ENCODE measurements at places on chromosomes 5 and 9.

- DNase-seq = no peak
Observed at GRCh38 chr5:169696621-169697510, 59.8 kb downstream of the DOCK2 start.

GRCh38 chr5:72895758-72896157, 60.1 kb upstream of the FCHO2 start:
- DNase-seq = no peak

DNA sequence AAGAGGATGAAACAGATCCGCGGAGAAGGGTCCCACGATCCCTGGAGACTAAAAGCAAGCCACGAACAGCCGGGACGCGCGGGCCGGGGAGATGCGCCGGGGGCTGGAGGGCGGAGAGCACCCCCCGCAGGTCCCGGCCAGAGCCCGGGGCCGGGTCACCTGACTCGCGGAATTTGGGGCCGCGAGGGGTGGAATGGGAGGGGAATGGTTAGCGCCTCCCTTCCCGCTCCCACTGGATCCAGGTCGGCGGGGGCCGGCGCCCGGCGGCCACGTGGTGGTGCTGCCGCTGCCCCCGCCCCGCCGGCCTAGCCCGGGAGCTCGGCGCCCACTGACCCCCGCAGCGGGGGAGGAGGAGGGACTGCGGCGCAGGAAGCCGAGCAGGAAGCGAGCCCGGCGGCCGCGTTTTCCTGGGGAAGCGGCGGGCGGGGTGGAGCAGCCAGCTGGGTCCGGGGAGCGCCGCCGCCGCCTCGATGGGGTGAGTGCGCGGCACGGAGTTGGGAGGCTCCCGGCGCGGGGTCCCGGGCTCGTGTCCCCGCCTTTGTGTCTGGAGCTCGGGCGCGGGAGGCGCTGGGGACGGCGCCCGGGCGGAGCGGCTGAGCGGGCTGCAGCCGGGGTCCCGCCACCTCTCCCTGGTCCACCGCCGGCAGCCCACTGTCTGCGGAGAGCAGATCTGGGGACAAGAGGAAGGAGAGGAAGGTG, at the start of gene RAI14:
Gene RAI14 (plus strand): TSS at position 328 of the 699 bp plus-strand sequence. CDS start 30,592 bp downstream, outside the sequence.
- peak; percentile 63 for DNase-seq

- no peak for DNase-seq
Observed at GRCh38 chr5:54756301-54756700, 229.1 kb downstream of the ESM1 start.

DNA sequence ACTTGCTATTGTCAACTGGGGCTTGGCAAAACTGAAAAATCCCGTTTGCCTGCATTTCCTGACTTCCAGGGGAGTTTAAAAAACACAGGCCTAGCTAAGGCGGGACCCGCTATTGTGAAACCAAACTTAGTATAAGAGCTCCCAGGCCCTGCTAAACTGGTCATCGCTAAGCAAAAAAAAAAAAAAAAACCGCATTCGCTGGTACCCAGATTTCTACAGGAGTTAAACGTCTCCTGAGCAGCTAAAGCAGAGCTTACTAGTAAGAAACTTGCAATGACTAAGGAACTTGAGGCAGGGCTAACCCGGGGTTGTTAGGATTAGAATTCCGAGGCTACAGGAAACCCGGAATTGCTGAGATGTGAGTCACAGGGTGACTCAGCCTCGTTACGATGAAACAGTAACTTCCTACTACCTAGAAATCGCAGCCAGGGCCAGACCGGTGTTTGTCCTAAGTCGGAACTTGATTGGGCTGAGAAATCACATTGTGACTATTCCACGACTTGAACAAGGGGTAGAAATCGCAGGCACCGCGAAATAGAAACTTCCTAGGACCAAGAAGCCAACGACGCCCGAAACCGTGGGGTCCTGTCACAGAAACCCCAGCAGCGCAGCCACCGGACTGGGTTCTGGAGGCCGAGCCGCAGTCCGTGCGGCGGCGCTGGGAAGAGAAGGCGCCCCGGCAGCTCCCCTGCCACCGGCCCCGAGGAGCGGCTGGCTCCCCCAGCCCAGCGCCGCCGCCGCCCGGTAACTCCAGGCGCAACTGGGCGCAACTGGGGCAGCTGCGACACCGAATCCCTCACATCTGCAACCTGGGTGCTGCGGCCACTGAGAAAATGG, 89.4 kb downstream of the ANXA2R start:
- no peak for DNase-seq

- DNase-seq = no peak
Observed at GRCh38 chr5:66239034-66239433, 94.9 kb downstream of the SREK1 start.

DNA sequence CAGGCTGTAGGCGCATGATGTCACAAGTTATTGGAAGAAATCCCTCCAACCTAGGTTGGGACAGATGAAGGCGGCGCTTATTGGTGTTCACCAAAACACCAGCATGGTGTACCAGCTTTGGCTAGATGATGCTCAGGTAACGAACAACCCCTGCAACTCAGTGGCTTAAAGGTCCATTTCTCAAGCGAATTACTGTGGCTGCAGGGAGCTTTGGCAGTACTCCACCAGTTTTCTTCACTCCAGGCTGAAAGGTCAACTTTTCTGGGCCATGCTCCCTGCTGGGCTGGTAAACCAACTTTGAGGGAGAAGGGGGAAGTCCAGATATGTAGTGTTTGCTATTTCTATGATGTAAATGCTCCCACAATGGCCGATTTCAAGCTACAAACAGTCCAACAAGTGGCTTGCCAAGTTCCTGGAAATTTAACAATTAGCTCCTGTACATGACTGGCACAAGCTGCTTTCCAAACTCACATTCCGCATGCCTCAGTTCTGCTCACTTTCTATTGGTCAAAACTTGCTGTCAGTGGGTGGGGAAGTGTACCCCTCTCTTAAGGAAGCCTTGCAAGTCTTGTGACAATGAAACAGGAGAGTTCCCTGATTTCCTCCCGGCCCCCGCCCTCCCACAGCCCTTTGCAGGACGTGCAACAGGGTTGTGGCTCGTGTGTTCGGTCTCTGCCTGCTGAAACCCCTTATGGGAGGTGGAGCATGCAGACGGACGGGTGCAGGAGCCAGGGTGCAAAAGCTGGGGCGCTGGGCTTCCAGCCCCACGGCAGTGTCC, 588 bp upstream of the ZBED3 start:
- DNase-seq = peak; percentile 57

DNA sequence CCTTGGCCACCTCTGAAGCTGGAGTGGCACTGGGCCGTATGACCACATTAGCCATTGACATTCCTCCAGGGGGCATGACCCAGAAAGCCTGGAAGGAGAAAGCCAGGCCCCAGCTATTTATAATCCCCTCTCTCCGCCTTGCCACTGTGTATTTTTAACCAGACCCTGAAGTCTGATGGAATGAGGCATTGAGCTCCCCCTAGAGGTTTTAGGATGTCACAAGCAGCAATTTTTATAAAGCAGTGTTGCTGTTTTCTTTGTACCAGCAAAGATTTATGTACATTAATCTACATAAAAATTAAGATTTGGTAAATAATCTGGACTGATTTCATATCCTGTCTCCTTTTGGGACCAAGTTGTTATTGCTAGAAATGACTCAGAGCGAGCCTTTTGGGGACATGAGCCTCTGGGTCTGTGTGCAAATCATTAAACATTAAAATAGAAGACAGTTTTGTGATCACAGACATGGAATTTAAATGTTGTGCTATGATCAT, 127.1 kb downstream of the TRIO start:
- no peak for DNase-seq

DNA sequence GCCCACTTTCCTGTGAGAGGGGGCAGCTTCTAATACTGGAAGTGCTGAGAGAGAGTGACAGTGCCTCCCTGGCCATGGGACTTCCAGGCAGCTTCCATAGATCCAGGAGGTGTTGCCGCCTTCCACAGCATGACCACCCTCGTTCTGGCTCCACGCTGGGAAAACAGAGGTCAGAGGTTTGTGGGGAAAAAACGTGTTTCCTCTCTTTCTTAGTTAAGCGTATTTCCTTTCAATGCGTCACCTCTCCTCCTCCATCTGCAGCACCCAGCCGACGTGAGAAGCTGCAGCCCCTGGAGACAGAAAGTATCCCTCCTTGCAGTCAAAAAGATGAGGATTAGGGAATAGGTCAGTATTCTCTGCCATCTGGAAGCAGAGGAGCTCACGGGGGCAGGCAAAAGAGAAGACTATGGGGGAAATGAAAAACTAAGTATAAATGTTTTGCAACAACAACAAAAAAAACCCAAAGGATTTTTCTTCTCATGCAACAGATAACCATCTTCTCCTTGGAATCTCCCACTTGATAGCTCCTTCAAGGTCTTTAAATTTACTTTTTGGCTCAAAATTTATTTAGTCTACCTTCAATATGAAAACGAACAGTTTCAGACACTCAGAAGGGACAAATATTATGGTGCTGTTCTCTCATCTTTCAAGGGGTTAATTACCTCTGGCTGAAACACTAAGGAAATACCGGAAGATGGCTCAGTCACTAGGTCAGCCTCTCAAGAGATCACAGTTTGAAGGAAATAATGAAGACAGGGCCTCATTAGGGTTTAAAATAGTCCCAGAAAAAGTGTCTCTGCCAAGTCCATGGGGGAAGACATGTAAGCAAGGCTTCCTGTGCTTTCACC, 38.0 kb downstream of the MTMR12 start:
- DNase-seq = no peak

DNA sequence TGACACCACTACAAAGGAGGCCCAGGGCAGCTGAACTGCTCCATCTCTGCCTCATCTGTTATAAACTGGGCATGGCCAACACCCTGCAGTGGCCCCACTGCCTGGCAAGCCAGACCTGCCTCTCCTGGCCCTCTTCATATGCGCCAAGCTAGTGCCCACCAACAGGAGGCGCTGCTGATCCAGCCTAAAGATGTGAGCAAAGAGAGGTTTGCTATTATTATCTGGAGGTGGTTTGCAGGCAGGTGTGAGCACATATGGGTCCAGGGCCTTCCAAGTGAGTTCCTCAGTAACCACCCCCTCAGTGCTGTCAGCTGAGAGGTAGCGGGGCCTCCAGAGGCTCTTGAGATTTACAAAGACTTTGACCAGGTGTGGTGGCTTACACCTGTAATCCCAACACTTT, 232.2 kb downstream of the SYK start:
- no peak for DNase-seq

- DNase-seq = no peak
Observed at GRCh38 chr9:88987661-88988060, 3.6 kb upstream of the S1PR3 start.

DNA sequence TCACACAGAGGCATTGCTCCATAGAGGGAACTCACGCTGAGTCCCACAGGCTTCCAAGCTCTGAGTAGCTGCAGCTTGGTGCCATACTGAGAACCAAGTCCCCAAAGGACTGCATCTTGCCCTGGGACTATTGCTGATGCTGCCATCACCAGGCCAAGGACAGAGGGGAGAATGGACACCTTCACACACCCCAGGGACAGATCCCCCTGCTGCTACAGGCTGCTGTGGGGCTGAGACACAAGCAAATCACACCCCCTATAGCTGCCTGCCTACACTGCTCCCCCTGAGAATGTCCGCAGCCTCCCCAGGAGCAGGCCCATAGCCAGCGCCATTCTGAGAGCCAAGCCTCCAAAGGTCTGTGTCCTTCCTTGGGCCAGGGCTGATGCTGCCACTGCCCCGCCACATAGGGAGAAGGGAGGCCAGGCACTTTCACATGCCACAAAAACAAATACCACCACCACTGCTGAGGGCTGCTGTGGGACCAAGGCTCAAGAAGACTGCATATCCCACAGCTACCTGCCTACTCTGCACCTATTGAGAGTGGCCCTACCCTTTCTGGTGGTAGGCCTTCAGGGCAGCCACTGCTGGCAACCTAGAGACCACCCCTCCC, 81.5 kb downstream of the SYK start:
- no peak for DNase-seq

- no peak for DNase-seq
Observed at GRCh38 chr9:131436376-131436775, 42.5 kb downstream of the PRRC2B start.

DNA sequence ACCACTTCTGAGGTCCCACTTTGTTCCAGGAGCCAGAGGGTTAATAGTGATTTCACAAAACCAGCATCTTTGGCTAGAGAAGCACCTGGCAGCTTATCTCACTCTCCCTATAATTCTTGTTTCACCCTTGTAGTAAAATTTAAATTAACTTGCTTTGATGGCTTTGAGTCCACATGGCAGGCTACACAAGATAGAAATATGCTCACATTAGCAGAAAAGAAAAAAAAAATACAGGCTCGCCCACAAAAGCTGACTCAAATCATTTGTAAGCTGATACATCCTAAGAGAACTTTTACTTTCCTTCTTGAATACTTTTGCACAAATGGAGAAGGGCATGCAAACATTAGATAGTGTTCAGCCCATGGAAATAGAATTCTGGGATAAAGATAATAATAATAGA, 36.2 kb downstream of the TNFSF15 start:
- DNase-seq = no peak

DNA sequence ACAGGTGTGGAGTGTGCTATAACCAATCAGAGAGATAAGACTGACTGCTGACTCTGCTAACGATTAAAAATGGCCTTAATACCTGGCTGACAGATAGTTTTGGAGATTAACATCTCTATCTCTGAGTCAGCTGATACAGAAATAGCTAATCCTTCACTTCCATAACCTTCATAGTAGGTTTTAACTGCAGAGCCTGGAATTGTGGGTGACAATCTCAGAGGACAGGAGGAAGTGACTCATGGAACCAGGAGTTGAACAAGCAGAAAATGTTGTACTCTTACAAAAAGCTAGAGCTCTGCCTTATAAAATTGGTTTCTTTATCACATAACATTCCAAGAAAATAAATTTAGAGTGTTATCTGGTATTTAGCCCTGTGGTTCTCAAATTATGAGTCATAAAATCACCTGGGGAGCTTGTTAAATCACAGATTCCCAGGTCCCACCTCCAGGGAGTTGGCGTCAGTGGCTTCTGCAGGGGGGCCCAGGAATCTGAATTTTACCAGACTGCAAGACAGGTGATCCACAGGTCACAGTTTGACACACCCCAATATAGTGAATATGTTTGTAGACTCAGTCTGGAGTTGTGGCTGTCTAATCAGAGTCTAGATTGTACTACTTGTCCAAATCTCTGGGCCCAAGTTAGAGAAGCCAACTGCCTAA, 44.4 kb upstream of the AFAP1L1 start:
- no peak for DNase-seq

- no peak for DNase-seq
Observed at GRCh38 chr9:115599898-115600297, 481.9 kb upstream of the TNC start.

DNA sequence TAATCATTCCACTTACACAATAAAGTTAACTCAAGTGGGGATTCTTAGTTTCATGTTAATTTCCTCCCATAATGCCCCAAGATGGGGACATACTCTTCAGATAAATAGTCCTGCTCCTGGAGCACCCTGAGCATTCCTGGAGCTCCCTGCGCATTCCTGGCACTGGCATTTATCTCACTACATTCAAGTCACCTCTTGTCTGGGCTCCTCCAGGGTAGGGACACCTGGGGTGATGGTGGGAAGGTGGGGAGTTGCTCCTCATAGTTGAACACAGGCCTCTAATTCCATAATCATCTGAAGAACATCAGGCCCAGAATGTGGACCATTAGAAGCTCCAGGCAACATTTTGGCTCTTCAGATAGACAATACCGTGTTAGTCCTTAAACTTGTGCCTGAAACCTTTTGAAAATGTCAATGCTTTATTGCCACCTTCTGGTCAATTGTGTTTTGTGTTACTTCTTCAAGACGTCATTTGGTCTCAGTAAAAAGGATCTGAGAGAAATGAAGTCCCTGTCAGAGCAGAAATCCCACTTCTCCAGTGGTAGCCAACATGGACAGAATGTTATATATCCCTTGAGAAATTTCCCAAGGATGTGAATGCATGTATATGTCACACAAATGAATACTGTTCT, 14.2 kb upstream of the AGGF1 start:
- DNase-seq = no peak
